Stimulated activated CD4-positive, alpha-beta T cell treated with anti-CD3 and anti-CD28 coated beads, Interleukin-1b, Interleukin-23, amount 100 ng/mL, for 1 hour (primary cell): ENCODE measurements at places on chromosomes 11 and 22.

DNA sequence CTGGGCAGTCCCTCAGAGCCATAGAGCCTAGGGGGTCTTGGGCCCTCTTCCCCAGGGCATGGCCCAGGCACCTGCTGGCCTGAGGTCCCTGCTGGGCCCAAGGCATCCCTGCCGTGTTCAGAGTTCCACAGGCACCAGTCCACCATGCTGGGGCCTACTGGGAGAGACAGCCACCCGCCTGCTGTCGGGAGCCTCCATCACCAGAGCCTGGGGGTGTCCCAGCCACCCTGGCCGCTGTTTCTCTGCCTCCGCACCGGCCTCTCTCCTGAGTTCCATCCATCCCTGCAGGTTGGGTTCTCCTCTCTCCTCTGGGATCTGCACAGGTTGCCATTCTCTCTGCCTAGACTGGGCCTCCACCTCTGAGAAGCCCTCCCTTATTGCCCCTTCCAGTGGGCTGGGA, 68.6 kb downstream of the KCNQ1 start:
- no peak for DNase-seq

DNA sequence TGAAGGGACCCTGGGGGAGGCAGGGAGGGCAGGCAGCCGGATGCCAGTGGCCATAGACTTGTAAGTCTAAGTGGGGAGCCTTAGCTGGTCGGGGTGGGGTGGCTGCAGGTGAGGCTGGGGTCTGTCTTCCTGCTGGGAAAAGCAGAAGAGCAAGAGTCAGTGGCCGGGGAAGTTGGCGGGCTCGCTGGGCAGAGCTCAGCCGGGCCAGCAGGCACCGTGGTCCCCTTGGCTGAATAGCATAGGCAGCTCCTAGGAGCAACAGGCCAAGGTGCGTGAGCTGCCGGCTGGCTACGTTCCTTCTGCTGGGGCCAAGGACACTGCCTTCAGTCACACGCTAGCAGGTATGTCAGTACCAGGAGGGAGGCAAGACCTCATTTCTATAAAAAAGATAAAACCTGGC, 67.8 kb upstream of the A4GALT start:
- DNase-seq: no peak

GRCh38 chr11:27328614-27329013, 34.4 kb downstream of the CCDC34 start:
- DNase-seq: no peak

DNA sequence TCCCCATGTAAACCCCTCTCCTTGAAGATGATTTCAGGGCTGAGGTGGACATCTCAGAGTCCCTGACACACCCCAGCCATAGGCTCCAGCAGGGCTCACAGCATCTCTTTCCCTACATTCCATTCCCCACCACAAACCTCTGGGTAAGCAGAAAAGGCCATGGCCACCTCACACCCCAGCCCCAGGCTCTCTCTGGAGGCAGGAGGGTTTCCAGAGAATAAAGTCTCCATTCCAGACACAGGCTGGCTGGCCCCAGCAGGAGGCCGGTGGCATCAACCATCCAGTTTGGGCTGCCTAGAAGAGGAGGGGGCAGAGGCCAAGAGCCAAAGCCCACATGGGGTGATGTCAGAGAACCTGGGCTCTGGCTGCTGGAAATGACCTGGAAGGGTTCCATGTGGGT, 61.4 kb downstream of the TP53I11 start:
- DNase-seq: no peak

DNA sequence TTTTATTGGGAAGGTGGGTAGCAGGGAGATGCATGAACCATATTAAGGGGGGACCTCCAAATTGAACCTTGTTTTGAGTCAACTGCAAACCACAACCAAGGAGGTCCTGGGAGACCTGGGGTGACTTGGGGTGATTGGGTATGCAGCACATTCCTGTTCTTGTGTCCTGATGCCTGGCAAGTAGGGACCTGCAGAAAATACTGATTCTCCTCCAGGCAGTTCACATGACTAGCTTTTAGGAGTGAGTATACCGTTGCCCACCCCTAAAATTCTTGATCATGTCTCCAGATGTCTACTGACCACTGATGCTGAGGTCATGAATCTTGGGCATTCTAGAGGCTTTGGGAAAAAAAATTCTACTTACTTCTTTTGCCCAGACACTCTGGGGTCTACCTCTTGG, 6.3 kb downstream of the EHF start:
- DNase-seq: no peak

DNA sequence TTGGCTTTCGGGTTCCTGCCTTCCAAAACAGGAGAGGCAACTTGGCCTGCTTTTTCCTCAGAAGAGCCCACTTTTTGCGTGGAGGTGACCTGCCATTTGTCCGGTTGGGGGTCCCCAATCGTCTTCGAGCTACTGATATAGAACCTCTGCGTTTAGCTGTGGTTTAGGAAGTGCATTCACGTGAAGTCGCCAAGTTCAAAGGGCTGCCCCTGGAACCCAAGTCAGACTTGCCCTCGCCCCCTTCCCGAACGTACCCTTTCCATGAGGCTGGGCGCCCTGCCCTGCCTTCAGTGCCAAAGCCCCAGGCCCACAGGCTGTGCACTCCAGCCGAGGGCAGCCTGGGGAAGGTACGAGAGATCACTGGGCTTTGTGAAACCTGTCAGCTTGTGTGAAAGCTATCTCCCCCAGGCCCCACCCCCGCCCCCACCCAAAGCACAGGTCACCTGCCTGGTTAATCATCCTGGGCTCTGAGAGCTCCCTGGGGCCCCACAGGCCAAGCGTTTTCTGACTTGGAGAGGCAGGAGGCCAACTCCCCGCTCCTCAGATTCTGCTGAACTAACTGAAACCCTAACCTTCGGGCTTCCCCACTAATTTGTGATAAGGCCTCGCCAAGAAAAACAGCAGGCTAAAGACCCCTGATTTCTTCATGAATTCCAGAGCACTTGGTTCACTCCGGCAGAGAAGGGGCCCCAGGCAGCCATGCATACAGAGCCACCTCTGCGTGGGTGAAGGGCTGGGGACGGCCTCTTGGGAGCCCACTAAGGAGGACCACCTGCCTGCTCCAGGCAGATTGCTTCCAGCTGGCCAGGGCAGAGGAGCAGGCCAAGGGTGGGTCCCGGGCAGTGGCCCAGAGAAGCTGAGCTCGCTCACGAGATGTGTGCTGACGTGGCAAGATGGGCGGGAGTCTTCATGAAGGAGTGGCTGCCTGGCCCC, 25.8 kb upstream of the KCNQ1OT1 start:
- DNase-seq: no peak

DNA sequence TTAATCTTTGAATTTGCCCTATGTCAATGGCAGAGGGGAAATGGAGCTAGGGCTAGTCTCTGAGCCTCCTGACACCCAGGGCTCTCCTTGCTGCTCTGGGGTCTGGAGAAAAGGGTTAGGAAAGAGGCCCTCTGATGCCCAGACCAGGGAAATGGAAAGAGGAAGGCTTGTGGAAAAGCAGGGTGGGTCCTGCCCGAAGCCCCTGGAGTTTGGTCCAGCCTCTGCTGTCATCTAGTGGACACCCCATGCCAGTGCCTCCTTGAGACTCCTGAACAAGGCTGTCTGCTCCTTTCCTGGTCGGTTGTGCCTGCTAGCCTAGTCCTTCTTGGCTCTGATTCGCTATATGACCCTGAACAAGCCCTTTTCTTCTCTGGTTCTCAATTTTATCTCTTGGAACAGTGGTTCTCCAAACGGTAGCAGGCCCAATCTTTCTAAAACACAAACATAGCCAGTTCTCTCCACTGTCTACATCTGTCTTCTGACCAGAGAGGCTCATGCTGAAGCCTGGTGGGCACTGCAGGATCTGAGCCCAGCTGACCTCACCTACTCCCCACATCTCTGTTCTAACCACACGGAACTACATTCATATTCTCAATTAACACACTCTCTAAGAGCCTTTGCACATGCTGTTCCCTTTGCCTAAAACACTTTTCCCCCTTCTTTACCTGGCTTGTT, 8.8 kb upstream of the PLA2G3 start:
- DNase-seq: no peak

- DNase-seq: no peak
These were observed 663 bp upstream of the LARGE2 start for GRCh38 chr11:45921561-45922424.

- no peak for DNase-seq
These were observed 625 bp downstream of the RFPL2 start for GRCh38 chr22:32204040-32204855.

DNA sequence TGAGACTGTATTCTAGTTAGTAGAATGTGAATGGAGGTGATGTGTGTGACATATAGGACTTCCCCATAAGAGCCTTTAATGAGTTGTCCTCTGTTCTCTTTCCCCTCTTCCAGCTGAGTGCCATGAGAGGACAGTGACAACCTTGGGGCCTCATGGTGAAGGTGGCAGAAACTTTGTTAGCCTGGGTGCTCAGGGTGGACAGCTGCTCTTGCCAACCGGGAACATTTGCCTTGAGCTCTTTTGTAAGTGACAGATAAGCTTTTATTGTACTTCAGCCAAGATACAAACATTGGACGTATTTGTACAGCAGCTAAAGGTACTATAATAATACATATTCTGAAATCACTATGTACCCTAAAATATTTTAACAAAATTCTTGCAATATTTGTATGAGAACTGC, 33.0 kb upstream of the PLET1 start:
- no peak for DNase-seq

DNA sequence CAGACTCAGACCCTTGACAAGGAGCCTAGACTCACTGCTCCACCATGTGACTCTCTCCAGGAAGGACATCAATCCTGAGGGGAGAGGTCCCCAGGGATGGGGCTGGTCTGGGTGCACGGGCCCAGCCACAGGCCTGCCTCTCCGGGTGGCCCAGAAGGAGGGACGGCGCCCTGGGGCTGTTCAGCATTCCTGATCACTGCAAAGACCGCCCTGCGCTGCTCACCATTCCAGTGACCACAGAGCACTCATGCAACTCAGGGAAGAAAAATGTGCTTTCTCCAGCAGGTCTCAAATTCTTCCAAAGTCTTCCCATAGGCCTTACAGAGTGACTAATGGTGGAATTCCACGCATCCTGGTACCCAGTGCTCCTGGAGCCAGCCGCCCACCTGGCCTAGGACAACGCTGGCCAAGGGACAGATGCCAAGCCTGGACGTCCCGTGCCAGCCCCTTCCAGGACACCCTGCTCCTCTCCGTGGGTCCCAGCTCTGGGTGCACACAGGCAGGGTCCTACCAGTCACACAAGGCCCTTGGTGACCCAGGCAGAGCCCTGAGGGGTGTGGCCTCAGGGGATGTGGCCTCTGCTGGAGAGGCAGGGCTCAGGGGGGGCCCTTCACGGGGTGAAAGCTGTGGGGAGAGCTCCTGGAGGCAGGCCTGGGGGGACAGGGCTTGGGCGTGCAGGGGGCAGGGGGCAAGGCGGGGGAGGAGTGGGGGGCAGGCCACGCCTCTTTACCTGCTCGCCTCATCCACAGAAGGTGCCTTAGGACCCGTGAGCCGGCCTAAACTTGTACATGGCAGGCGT, 178.8 kb downstream of the IGLL1 start:
- DNase-seq: no peak

DNA sequence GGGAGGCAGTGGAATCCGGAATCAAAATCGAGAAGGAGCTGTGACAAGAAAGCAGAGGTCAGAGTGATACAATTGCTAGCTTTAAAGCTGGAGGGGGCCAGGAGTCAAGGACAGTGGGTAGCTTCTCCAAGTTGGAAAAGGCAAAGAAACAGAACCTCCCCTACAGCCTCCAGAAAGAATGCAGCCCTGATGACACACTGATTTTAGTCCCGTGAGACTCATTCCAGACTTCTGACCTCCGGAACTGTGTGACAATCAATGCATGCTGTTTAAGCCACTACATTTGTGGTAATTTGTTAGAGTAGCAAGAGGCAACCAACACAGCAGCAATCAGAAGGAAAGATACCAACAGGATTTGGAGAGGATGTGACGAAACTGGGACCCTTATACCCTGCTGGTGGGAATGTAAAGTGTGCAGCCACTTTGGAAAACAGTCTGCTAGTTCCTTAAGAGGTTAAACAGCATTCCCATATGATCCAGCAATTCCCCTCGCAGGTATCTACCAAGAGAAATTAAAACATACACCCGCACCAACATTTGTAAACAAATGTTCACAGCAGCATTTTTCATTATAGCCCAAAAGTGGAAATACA, 66.7 kb downstream of the DSCAML1 start:
- no peak for DNase-seq

GRCh38 chr11:66843776-66844495, 695 bp downstream of the RCE1 start:
- DNase-seq: no peak

- no peak for DNase-seq
These were observed 498.5 kb downstream of the NTM start for GRCh38 chr11:131868629-131869507.

DNA sequence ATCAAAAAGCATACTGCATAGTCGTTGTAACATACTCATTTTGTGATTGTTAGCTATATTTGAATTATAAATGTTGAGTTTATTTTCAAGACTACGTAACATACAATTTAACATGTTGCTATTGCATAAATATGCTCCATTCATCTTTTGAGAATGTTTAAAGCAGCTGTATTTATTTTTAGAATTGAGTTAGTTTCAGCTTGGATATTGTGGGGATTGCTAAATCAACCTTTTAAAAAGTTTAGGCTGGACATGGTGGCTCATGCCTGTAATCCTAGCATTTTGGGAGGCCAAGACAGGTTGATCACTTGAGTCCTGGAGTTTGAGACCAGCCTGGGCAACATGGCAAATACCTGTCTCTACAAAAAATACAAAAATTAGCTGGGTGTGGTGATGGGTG, 288.1 kb downstream of the DYNC2H1 start:
- no peak for DNase-seq

GRCh38 chr22:49251371-49251770, 576.3 kb downstream of the BRD1 start:
- no peak for DNase-seq

DNA sequence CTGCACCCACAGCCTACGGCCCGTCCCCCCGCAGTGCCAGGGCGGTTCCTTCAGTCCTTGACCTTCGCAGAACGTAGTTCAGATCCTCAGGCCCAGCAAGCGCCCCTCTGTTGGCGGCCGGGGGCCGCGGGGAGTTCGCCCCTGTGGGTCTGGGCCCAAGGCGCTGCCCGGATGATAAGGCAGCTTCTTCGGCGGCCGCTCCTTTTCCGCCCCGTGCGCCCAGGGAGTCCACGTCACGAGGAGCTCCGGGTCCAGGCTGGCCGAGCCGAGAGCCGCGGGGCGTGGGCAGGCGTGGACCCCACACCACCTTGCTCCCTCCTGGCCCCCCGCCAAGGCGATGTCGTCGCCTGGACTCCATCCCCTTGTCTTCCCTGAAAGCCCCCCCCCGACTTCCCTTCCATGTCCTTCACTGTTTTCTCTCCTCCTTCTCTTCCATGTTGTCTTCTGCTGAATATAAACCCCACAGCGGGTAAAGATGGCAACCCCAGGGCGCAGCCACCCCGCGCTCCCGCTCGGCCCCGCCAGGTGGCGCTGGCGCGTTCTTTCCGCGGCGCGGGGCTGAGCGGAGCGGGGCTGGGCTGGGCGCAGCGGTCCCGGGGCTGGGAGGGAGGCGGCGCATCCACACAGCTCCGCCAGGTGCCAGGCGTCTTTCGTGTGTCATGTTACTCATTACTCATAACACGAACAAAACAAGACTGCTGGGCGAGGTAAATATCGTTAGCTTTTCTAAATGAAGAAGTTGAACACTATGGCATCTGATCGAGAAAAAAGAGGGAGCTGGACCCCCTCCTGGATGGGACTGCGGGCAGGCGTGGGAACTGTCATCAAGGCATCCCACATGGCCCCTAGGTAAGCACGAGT, 321.0 kb downstream of the NTM start:
- DNase-seq: no peak
